ENCODE measurements at places on chromosomes 11 and 22. TPM values are rescaled to one million over a fixed set of nuclear protein-coding genes. Genes with fewer than 3 reads are reported as not detected.

The BEST1 gene
- total RNA-seq = 0.13 TPM

DNA sequence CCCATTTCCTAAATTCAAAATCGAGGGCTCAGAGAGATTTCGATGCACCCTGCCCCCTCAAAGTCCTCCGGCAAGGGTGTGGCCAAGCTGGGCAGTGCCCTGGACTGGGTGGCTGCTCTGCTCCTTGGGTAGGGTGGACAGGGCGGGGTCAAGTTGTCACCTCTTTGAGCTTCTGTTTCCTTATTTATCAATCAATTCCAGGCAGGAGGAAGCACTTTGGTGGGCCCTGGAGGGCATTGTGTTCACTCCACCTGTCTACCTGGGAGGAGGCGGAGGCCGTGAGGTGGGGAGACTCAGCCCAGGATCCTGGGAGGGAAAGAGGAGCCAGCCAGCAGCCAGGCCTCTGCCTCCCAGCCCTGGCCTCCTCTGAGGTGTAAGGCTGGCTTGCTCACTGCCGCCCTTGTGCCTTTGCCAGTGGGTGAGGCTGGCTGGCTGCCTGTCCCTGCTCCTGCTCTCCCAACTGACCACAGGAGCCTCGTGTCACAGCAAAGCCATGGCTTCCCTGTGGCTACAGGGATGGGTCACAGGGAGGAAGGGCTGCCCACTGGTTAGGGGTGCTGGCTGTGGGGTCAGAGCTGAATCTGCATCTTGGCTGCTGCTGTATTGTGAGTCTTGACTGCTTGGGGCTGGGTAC, 25.5 kb upstream of the SHISAL1 start:
- no peaks in the 10 kb centered on the region for H3K4me1 ChIP-seq
- peaks cover 38% of the 10 kb centered on the region for H3K27me3 ChIP-seq
- no peaks in the 10 kb centered on the region for H3K36me3 ChIP-seq
- no peak for DNase-seq
- no peak overlapping the region for H3K27ac ChIP-seq
- no peak overlapping the region for H3K4me3 ChIP-seq

The JHY gene
- 4.8 TPM for total RNA-seq

DNA sequence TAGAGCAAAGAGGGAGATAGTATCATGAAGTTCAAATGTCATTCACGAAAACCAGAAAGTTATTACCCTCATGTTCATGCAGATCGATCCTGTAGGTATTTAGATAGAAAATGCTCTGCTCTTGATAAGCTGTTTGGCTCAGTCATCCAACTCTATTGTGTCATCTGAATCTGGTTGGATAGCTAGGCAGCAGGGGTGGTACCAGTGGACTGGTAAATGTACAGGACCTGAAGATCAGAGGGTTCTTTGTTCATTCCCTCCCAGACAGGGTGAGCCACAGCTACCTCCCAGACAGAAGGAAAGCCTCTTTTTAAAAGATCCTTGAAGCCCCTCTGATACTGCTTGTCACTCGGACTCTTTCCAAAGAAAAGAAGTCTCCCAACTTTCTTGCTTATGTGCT, 29.8 kb upstream of the DRD2 start:
- no peaks in the 10 kb centered on the region for H3K27me3 ChIP-seq
- H3K27ac ChIP-seq = no peak overlapping the region
- H3K36me3 ChIP-seq = no peaks in the 10 kb centered on the region
- no peak overlapping the region for H3K4me3 ChIP-seq
- DNase-seq = no peak

The TUBGCP6 gene
- 129 TPM for total RNA-seq

The MYO7A gene
- 0.18 TPM for total RNA-seq

DNA sequence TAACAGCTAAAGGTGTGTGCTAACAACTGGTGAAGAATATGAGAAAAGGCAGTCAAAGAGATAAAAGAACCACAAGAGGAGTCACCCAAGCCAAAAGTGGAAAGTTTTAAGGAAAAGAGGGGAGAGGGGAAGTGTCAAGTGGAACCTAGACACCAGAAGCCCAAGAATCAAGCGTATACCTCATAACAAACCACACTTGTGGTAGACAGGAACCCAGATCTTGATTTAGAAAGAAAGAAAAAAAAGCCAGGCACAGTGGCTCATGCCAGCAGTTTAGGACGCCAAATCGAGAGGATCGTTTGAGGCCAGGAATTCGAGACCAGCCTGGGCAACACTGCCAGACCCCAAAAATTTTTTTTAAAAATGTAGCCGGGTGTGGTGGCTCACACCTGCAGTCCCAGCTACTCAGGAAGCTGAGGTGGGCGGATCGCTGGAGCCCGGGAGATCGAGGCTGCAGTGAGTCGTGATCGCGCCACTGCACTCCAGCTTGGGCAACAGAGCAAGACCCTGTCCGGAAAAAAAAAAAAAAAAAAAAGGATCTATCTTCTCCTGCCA, 877 bp downstream of the SLC25A17 start:
- H3K27ac ChIP-seq = peak overlapping the region; percentile 32
- peaks cover 23% of the 10 kb centered on the region for H3K4me1 ChIP-seq
- H3K36me3 ChIP-seq = peaks cover 5% of the 10 kb centered on the region
- no peaks in the 10 kb centered on the region for H3K27me3 ChIP-seq
- peak overlapping the region; percentile 79 for H3K4me3 ChIP-seq

DNA sequence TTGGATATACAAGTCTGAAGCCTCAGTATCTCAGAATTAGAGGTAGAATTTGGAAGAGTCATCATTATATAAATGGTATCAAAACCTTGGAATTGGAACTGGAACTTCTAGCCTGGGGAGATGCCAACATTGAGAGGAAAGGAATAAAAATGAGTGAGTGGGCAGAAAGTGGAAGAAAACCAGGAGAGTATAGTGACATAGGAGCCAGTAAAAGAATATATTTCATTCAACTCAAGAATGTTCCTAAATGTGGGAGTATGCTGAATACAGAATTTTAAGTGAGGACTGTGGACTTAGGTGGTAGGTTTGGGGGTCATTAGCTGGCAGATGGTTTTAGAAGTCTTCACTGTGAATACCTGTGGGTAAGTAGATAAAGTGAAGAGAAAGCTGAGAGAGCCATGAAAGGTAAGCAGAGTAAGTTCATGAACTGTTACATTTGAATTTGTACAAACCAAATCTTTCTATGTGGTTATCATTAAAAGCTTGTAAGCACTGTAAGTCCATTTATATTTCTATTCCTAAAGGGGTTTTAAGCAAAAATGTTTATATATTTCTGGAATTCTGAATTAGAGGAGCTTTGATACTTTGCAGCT, 60.2 kb downstream of the PDHX start:
- H3K36me3 ChIP-seq = no peaks in the 10 kb centered on the region
- H3K4me3 ChIP-seq = no peak overlapping the region
- no peaks in the 10 kb centered on the region for H3K27me3 ChIP-seq
- H3K4me1 ChIP-seq = no peaks in the 10 kb centered on the region

- DNase-seq = no peak
- no peaks in the 10 kb centered on the region for H3K27me3 ChIP-seq
- peaks cover 81% of the 10 kb centered on the region for H3K36me3 ChIP-seq
- H3K4me1 ChIP-seq = peaks cover 84% of the 10 kb centered on the region
These were observed 55.0 kb downstream of the MYH9 start for GRCh38 chr22:36332623-36333332.

GRCh38 chr11:125157953-125158680, 6.4 kb upstream of the PKNOX2 start:
- H3K4me3 ChIP-seq = no peak overlapping the region
- no peak for DNase-seq
- no peak overlapping the region for H3K27ac ChIP-seq
- no peaks in the 10 kb centered on the region for H3K36me3 ChIP-seq
- no peaks in the 10 kb centered on the region for H3K4me1 ChIP-seq

GRCh38 chr11:118028626-118029025, 42.4 kb downstream of the IL10RA start:
- H3K27ac ChIP-seq = no peak overlapping the region
- H3K4me1 ChIP-seq = no peaks in the 10 kb centered on the region
- DNase-seq = no peak
- no peaks in the 10 kb centered on the region for H3K36me3 ChIP-seq

The CALCA gene
- total RNA-seq = not detected

DNA sequence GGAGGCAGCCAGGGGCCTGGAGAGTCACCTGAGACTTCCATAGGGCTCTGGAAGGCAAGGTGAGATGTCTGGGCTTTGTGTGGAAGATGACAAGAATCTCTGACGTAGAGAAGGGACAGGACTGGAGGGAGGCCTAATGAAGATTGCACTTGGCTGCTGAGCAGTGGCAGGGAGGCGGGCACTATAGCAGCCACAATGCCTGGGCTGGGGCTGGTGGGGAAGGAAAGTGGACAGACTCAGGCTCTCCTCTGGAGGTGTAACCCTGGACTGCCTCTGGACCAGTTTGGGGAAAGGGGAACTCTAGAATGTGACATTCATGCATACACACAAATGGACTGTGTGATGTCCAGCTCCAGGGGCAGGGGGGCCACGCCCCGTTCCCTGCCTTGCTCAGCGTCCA, 34.3 kb upstream of the CYP2D6 start:
- no peak for DNase-seq
- no peak overlapping the region for H3K27ac ChIP-seq
- H3K27me3 ChIP-seq = no peaks in the 10 kb centered on the region
- H3K4me1 ChIP-seq = no peaks in the 10 kb centered on the region
- H3K36me3 ChIP-seq = peaks cover 8% of the 10 kb centered on the region
- H3K4me3 ChIP-seq = no peak overlapping the region

GRCh38 chr11:32794439-32794838, at the start of gene CCDC73:
TSS of gene CCDC73 (minus strand) at chr11:32794662. CDS start at chr11:32760243, 34,419 bp downstream.
- no peaks in the 10 kb centered on the region for H3K4me1 ChIP-seq
- H3K27me3 ChIP-seq = no peaks in the 10 kb centered on the region
- H3K4me3 ChIP-seq = no peak within 1 kb of the TSS
- H3K27ac ChIP-seq = no peak within 1 kb of the TSS

The CDC42EP1 gene
- 0.73 TPM for total RNA-seq

GRCh38 chr11:67463680-67464410, 5.2 kb downstream of the TMEM134 start:
- DNase-seq = no peak
- peaks cover 11% of the 10 kb centered on the region for H3K4me1 ChIP-seq
- peaks cover 7% of the 10 kb centered on the region for H3K36me3 ChIP-seq

GRCh38 chr11:62666259-62666926, 1.3 kb downstream of the CSKMT start:
- peaks cover 3% of the 10 kb centered on the region for H3K27me3 ChIP-seq
- peak overlapping the region; percentile 73 for H3K27ac ChIP-seq
- peaks cover 25% of the 10 kb centered on the region for H3K36me3 ChIP-seq
- DNase-seq = no peak

The CRYAB gene
- total RNA-seq = not detected

- H3K27ac ChIP-seq = peak overlapping the region; percentile 41
- no peaks in the 10 kb centered on the region for H3K27me3 ChIP-seq
- peak; percentile 32 for DNase-seq
- H3K4me1 ChIP-seq = peaks cover 41% of the 10 kb centered on the region
- peak overlapping the region; percentile 62 for H3K4me3 ChIP-seq
- no peaks in the 10 kb centered on the region for H3K36me3 ChIP-seq
These were observed 39.3 kb upstream of the CELSR1 start for GRCh38 chr22:46576556-46577367.

The RCOR2 gene
- total RNA-seq = 0.26 TPM

The HYLS1 gene
- 4.0 TPM for total RNA-seq

GRCh38 chr11:131909426-131910177, 539.2 kb downstream of the NTM start:
- no peak overlapping the region for H3K4me3 ChIP-seq
- peaks cover 23% of the 10 kb centered on the region for H3K27me3 ChIP-seq
- H3K36me3 ChIP-seq = no peaks in the 10 kb centered on the region
- H3K4me1 ChIP-seq = no peaks in the 10 kb centered on the region
- DNase-seq = no peak
- no peak overlapping the region for H3K27ac ChIP-seq

DNA sequence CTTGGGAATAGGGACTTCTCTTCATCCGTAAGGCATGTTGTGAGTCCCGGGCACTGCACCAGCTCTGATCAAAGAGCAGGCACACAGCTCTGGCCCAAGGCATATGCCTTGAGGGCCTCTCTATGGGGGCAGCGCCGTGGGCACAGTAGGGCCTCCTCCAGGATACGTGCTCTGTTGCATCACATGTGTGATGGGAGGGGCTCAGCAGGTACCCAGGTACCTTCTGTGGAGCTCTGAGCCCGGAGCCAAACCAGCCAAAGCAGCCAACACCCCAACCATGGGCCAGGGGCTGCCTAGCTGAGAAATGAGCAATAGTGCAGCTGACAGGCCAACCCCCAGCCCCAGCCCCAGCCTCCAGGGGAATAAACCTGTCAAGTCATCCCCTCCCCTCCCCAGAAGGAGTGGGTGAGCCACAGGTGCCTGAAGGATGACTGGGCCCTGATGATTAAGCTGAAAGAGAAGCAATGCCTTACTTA, 79.7 kb upstream of the SHISAL1 start:
- H3K27me3 ChIP-seq = no peaks in the 10 kb centered on the region
- H3K36me3 ChIP-seq = no peaks in the 10 kb centered on the region
- no peaks in the 10 kb centered on the region for H3K4me1 ChIP-seq
- H3K4me3 ChIP-seq = no peak overlapping the region
- no peak overlapping the region for H3K27ac ChIP-seq

DNA sequence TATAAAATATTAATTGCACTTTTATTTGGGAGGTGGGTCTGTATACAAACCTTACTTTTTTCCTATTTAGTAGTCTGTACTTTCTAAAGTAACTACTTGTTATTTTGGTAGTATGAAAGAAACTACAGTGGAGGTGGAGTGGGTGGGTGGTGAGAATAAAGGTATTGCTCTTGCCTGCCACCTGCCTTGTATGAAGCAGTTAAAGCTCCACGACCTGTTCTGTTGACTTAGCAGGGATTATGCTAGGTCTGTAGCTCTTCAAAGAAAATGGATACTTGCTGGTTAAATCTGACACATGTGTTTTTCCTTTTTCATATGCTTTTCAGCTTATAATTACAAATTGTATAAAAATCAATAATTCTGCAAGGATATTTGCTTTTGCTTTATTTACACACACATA, 111.9 kb downstream of the EHF start:
- H3K36me3 ChIP-seq = no peaks in the 10 kb centered on the region
- no peak overlapping the region for H3K27ac ChIP-seq
- H3K4me1 ChIP-seq = no peaks in the 10 kb centered on the region
- no peak overlapping the region for H3K4me3 ChIP-seq
- peaks cover 4% of the 10 kb centered on the region for H3K27me3 ChIP-seq
